ENCODE measurements at places on chromosomes 4 and X. TPM values are rescaled to one million over a fixed set of nuclear protein-coding genes. Genes with fewer than 3 reads are reported as not detected.

GRCh38 chr4:153223930-153224329, 19.7 kb downstream of the TRIM2 start:
- peak overlapping the region; percentile 51 for H3K4me3 ChIP-seq
- H3K27ac ChIP-seq: no peak overlapping the region
- H3K4me1 ChIP-seq: peaks cover 30% of the 10 kb centered on the region
- peaks cover 11% of the 10 kb centered on the region for H3K36me3 ChIP-seq
- H3K27me3 ChIP-seq: peaks cover 28% of the 10 kb centered on the region

Gene PNMA6A
- 0.40 TPM for total RNA-seq

Gene SOX3
- not detected for total RNA-seq

DNA sequence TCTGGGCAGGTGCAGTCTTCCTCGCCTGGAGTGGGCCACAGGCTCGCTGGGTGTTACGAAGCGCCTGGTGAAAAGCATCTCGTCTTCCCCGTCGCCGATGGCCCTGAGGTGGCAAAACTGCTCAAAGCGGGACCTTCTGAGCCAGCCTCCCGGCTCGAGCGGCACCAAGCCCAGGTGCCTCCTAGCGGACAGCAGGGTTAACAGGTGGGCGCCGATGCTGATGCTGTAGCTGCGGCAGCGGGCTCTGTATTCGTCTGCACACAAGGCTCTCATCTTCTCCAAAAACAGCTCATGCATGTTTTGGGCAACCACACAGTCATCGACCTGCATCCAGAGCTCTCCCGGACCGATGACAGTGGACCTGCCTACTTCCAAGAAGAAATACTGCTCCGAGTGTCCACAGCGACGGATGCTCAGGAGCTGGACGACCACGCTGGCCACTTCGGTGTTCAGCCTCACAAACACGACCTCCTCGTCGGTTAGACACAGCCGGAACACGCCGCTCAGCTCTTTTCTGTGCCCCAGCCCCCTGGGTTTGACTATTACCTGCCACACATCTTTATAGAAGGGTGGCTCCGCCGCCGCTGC, 1.2 kb downstream of the IRS4 start:
- DNase-seq: no peak
- no peak overlapping the region for H3K27ac ChIP-seq
- no peaks in the 10 kb centered on the region for H3K4me1 ChIP-seq

- no peak for DNase-seq
- no peak overlapping the region for H3K27ac ChIP-seq
- H3K27me3 ChIP-seq: no peaks in the 10 kb centered on the region
- no peak overlapping the region for H3K4me3 ChIP-seq
Observed at GRCh38 chr4:142778900-142779299, 67.2 kb downstream of the INPP4B start.

Gene CD38
- total RNA-seq: 24.3 TPM

Gene PCDH18
- not detected for total RNA-seq

Gene UGT2B11
- not detected for total RNA-seq

DNA sequence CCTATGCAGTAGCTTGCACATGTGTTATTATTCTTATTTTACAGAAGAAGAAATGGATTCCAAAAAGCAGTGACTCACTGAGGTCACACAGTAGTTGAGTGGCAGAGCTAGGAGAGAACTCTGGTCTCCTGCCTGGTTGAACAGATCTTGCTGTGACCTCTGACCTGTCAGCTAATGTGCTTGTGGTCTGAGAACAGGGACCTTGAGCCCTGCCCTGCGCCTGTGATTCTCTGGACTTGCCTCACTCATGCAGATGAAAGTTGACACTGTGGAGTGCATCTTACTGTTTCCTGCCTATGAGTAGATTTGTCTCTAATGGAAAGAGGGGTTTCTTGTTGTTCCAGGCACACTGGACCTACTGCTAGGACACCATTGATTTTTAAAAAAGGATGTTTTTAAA, 32.3 kb downstream of the ETNPPL start:
- DNase-seq: no peak
- H3K4me3 ChIP-seq: no peak overlapping the region
- H3K36me3 ChIP-seq: no peaks in the 10 kb centered on the region
- H3K4me1 ChIP-seq: no peaks in the 10 kb centered on the region
- no peak overlapping the region for H3K27ac ChIP-seq
- H3K27me3 ChIP-seq: peaks cover 2% of the 10 kb centered on the region

DNA sequence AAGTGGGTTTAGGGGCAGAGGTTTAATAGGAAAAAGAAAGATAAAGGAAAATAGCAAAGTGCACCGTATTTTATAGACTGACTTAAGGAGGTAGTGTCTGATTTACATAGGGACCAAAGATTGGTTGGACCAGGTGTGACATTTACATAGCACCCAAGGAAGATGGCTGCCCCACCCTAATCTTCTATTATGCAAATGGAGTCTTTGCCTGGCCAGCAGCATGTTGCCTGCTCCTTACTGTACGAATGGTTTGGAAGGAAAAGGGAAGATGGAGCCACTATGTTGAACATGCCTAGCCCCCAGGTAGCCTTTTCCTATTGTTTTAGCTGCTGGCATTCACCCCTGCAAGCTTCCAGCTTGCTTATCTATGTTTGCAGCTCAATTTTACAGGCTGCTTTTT, 146.2 kb upstream of the PDE5A start:
- no peak overlapping the region for H3K27ac ChIP-seq
- no peak overlapping the region for H3K4me3 ChIP-seq
- no peaks in the 10 kb centered on the region for H3K4me1 ChIP-seq
- no peaks in the 10 kb centered on the region for H3K36me3 ChIP-seq
- H3K27me3 ChIP-seq: no peaks in the 10 kb centered on the region

- no peaks in the 10 kb centered on the region for H3K4me1 ChIP-seq
- no peaks in the 10 kb centered on the region for H3K36me3 ChIP-seq
- H3K27me3 ChIP-seq: no peaks in the 10 kb centered on the region
- DNase-seq: no peak
Observed at GRCh38 chr4:161937596-161937995, 226.2 kb downstream of the FSTL5 start.

Gene PAGE4
- not detected for total RNA-seq

DNA sequence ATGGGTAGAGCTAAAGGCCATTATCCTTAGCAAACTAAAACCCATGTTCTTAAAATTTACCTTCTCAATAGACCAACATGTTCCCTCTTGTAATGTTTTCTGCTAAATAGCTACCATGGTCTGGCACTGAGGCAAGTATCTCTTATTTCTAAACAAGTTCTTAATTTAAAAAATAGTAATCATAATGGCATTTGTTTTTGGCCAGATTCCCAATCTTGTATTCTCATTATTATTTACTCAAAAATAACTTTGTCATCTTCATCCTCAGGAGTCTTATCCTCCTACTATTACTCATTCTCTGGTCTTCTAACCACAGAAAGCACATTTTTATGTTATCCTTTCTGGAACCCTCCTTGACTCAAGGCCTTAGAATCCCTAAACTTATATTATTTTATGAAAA, 931.2 kb downstream of the CCSER1 start:
- no peak overlapping the region for H3K4me3 ChIP-seq
- no peaks in the 10 kb centered on the region for H3K36me3 ChIP-seq
- no peaks in the 10 kb centered on the region for H3K4me1 ChIP-seq
- no peaks in the 10 kb centered on the region for H3K27me3 ChIP-seq

Gene FAM241A
- total RNA-seq: 4.1 TPM

Gene LINC00632
- 0.43 TPM for total RNA-seq

DNA sequence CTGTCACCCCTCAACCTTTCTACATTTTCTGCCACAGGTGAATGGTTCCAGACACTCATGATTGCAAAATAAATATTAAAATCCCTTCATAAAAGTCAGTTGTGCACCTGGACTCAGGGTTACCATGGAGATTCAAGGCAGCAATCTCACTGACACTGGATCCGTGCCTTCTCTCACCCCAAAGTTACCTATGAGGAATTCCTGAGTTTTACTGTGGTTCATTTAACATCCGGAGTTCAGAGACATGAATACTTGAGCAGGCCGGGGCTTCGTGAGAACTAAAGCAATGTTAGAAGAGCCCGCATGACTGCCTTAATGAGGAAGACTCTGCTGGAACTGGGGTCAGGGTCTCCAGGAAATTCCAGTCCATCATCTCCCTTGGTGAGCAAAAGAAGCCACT, 12.5 kb upstream of the CLNK start:
- no peaks in the 10 kb centered on the region for H3K4me1 ChIP-seq
- no peak for DNase-seq
- H3K27ac ChIP-seq: no peak overlapping the region
- H3K4me3 ChIP-seq: no peak overlapping the region
- no peaks in the 10 kb centered on the region for H3K27me3 ChIP-seq

GRCh38 chr4:147479786-147480185, 1.1 kb upstream of the EDNRA start:
- no peak overlapping the region for H3K27ac ChIP-seq
- H3K27me3 ChIP-seq: peaks cover 29% of the 10 kb centered on the region
- H3K36me3 ChIP-seq: no peaks in the 10 kb centered on the region

Gene RUFY3
- 17.5 TPM for total RNA-seq

DNA sequence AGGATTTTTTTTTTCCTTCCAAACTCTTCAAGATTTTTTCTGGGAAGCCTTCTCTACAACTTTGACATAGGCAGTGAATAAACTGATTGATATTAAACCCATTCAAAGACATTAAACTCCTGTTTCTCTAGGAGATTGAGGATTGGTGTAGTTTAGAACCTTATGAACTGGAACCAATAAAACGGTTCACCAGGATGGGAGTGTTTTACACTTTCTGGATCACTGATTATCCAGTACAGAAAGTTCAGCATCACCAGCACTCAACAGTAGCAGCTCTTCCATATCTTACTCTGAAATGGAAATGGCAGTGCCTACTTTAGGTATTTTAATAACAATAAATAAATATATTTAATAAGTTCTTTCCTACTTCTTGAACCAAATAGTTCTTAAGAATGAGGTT, 76.7 kb downstream of the BMPR1B start:
- H3K4me3 ChIP-seq: no peak overlapping the region
- no peaks in the 10 kb centered on the region for H3K4me1 ChIP-seq
- H3K36me3 ChIP-seq: no peaks in the 10 kb centered on the region
- no peaks in the 10 kb centered on the region for H3K27me3 ChIP-seq

- H3K4me3 ChIP-seq: no peak overlapping the region
- H3K36me3 ChIP-seq: peaks cover 7% of the 10 kb centered on the region
- H3K27me3 ChIP-seq: no peaks in the 10 kb centered on the region
- H3K4me1 ChIP-seq: peaks cover 5% of the 10 kb centered on the region
- DNase-seq: no peak
Observed at GRCh38 chr4:94527556-94528233, 76.0 kb downstream of the PDLIM5 start.

Gene ATP10D
- 4.7 TPM for total RNA-seq

- no peak overlapping the region for H3K27ac ChIP-seq
- H3K27me3 ChIP-seq: no peaks in the 10 kb centered on the region
- no peak for DNase-seq
- no peak overlapping the region for H3K4me3 ChIP-seq
- no peaks in the 10 kb centered on the region for H3K4me1 ChIP-seq
- no peaks in the 10 kb centered on the region for H3K36me3 ChIP-seq
Observed at GRCh38 chrX:31580227-31580626, 508.4 kb upstream of the FTHL17 start.

Gene MAGEE1
- 4.9 TPM for total RNA-seq

Gene SLC26A1
- 0.27 TPM for total RNA-seq

- no peak for DNase-seq
- no peaks in the 10 kb centered on the region for H3K36me3 ChIP-seq
- H3K27ac ChIP-seq: no peak overlapping the region
Observed at GRCh38 chr4:129117705-129118104, 21.8 kb downstream of the C4orf33 start.

- peak overlapping the region; percentile 85 for H3K27ac ChIP-seq
- no peaks in the 10 kb centered on the region for H3K27me3 ChIP-seq
- peaks cover 30% of the 10 kb centered on the region for H3K4me1 ChIP-seq
- peaks cover 3% of the 10 kb centered on the region for H3K36me3 ChIP-seq
- peak; percentile 72 for DNase-seq
Observed at GRCh38 chrX:20412871-20413486, 146.3 kb upstream of the RPS6KA3 start.

Gene RASL11B
- total RNA-seq: 0.34 TPM

DNA sequence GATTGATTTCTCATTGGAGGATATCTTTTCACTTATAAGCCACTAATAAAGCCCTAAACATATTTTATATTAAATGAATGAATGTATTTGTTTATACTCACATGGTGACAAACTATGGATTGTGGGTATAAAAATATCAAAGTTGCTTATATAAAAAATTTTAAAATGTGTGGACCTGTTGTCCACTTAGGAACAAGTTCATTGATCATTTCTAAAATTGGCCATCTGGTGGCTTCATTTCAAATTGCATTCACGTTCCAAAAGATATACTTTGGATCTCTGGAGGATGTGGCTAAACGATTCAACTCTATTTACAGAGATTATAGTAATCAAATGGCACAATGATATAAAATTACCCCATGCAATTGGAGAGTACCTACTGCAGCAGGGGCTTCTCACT, 32.5 kb downstream of the FSTL5 start:
- H3K4me1 ChIP-seq: no peaks in the 10 kb centered on the region
- H3K36me3 ChIP-seq: no peaks in the 10 kb centered on the region
- no peak overlapping the region for H3K27ac ChIP-seq
- H3K27me3 ChIP-seq: no peaks in the 10 kb centered on the region
- H3K4me3 ChIP-seq: no peak overlapping the region
- DNase-seq: no peak

GRCh38 chr4:6971536-6972374, 62.1 kb downstream of the TBC1D14 start:
- no peak for DNase-seq
- H3K4me1 ChIP-seq: peaks cover 9% of the 10 kb centered on the region
- no peaks in the 10 kb centered on the region for H3K36me3 ChIP-seq
- no peaks in the 10 kb centered on the region for H3K27me3 ChIP-seq

Gene PLS3
- total RNA-seq: 2.0 TPM

DNA sequence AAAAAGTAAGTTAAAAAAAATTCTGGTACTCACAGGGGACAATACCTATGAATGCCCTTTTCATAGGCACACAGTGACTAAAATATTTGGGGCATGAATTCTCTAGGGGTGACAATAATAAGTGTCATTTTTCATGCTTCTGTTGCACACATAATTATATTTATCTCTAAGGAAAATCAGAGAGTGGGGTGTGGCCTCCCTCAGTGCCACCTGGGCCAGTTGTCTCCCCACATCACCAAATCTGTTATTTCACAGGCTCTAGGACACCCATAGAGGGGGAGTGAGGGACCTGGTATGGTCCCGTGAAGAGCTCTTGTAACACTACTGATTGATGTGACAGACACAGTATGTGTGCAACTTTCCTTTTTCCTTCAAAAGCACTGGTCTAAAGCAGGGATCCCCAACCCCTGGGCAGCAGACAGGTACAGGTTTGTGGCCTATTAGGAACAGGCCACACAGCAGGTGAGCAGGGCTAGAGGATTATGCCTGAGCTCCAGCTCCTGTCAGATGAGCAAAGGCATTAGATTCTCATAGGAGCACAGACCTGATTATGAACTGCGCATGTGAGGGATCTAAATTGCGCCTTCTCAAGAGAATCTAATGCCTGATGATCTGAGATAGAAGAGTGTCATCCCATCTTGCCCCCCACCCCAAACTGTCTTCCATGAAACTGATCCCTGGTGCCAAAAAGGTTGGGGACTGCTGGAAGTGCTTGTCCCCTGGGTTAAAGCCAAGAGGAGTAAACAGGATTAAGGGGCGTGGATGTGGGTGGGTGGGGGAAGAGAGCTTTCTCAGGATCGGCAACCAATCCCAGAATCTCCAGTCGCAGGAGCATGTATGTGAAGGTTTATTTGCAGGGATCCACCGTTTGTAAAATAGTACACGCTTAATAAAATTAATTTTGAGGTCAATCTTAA, 856 bp downstream of the SLC9B1 start:
- H3K36me3 ChIP-seq: peaks cover 6% of the 10 kb centered on the region
- DNase-seq: no peak
- H3K4me1 ChIP-seq: peaks cover 15% of the 10 kb centered on the region

Gene MAGEB17
- total RNA-seq: not detected

Gene DKK2
- total RNA-seq: not detected

Gene UCHL1
- total RNA-seq: 2.5 TPM

Gene CENPVL1
- total RNA-seq: not detected

GRCh38 chr4:9895333-9895705, 113.9 kb downstream of the DRD5 start:
- DNase-seq: no peak
- H3K36me3 ChIP-seq: no peaks in the 10 kb centered on the region
